ENCODE measurements at places on chromosomes 12 and 14.

- no peak for DNase-seq
Measured at GRCh38 chr12:111076611-111077451, 156.5 kb upstream of the MYL2 start.

DNA sequence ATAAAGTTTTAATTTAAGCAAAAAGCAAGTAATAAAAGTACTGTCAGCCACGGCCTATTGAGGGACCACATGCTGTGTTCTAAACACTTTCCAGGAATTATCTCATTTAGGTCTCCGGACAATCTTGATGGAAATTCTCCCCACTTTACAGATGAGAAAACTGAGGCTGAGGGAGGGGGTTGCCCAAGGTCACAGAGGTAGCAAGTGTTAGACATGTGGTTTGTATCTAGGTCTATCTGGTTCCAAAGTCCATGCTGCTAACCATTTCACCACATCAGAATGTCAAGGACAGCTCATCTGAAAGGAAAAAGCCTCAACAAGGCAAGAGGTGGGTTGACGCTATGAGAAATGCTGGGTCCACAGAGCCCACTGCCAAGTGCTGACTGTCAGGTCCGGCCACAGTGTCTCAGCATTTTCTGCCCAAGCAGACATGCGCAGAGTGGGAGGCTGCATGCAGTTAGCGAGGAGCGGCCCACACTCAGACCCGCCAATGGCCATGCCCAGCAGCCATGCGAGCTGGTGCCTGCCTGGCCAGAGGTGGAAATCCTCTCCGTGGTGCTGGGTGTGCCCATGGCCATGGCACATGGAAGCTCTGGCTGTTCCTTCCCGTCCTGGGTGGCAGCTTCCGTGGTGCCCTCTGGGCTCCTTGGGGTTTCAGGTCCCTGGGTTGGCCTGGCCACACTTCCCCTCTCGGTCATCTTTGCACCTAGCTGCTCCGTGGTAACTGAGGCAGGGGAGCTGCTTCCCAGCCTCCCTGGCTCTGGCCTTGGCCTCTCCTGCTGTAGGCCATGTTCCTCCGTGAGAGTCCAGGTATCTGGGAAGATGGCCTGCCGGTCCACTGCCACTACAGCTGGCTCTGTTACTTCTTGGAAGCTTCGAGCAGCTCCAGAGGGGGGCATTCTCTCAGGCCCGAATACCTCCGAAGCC lies 18.0 kb upstream of the RPLP0 start:
- DNase-seq, result no peak

- peak; percentile 79 for DNase-seq
Measured at GRCh38 chr14:103292426-103293374, 41.3 kb upstream of the EIF5 start.

DNA sequence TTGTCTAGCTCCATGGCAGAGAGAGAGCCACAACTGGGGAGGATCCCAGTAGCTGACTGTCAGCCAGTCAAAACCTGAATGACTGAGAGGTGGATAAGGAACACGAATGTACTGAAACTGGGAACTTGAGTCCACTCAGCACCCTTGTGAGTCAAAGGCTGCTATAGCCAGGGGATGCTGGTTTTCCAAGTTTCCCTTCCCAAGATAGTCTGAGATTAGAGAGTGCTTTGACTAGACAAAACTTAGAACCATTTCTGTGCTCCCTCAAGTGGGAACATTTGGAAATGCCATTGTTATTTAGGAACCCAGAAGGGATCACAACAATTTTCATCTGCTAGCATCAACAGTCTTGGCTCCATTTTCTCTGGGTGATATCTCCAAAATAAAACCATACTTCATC lies 4.0 kb downstream of the PRKAG1 start:
- peak; percentile 24 for DNase-seq

DNA sequence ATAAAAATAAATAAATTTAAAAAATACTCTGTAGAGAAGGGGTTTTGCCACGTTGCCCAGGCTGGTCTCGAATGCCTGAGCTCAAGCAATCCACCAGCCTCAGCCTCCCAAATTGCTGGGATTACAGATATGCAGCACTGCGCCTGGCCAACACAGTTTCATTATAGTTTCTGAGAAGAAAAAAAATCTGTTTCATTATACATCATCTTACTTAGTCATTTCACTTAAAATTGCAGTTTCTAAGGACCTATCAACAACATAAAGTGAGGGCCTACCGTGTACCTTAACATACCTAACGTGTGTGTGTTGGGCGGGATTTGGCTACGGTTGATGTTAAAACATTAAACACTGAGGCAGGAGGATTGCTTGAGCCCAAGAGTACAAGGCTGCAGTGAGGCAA lies 28.3 kb downstream of the P2RX2 start:
- DNase-seq, result no peak

DNA sequence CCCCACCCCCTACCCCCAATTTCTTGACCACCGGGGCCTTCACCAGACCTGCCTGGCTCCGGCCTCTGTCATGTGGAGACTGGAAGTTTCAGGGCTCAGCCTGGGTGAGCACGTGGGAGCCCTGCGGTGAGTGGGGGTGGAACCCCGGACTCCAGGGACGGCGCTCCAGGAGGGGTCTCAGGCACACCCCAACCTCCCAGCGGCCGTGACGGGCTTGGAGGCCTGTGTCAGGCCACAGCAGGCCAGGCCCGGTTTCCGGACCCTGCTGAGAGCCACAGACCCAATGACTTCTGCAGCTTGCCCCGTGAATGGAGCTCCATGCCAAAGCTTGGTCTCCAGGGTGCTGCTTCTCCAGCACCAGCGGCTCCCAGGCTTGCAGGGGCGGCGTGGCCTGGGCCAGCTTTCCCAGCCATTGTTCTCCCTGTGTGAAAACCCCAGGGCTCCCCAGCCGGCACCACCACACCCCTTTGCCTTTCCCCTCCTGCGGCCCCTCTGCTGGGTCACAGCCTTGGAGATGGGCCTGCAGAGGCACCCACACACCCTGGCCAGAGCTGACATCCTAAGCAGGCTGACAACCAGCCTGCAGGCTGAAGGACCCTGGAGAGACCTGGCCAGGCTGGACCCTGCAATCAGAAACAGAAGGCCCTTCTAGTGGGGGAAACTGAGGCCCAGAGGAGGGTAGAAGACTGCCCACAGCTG lies 186.2 kb upstream of the C14orf180 start:
- no peak for DNase-seq

GRCh38 chr12:131901431-131902331 lies 7.3 kb downstream of the ULK1 start:
- no peak for DNase-seq

- no peak for DNase-seq
Measured at GRCh38 chr14:67773844-67774377, 42.5 kb downstream of the ZFYVE26 start.

GRCh38 chr12:82760423-82760822 lies 73.7 kb downstream of the TMTC2 start:
- DNase-seq, result no peak

- DNase-seq, result no peak
Measured at GRCh38 chr14:73753887-73754795, 40.0 kb upstream of the PNMA1 start.

- DNase-seq, result peak; percentile 50
Measured at GRCh38 chr12:132133952-132134652, 10.0 kb downstream of the DDX51 start.

DNA sequence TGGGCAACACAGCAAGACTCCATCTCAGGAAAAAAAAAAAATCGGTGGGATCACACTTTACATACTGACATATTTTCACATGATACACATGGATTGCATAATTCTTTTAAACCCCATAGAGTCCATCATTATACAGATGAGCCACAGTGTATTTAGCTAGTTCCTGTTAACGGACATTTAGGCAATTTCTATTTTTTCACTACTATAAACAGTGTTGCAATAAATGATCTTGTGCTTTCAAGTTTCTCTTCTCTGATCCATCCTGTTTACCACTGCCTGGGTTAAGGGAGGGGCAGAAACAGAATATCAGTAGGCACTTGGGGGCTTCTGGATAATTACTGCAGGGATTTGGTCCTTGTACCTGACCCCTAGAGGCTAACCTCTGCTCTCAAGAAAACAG lies 43.4 kb upstream of the SPTLC2 start:
- DNase-seq, result no peak

GRCh38 chr12:67410667-67411067 lies 141.5 kb downstream of the CAND1 start:
- DNase-seq, result no peak

- DNase-seq, result peak; percentile 67
Measured at GRCh38 chr12:76455582-76456345, 103.8 kb downstream of the OSBPL8 start.

GRCh38 chr14:89123851-89124250 lies 293.2 kb downstream of the FOXN3 start:
- DNase-seq, result no peak

GRCh38 chr14:22883173-22883976 lies at the start of gene REM2:
Gene REM2 (plus strand): TSS chr14:22883222. CDS start chr14:22883288, 66 bp downstream.
- DNase-seq, result peak; percentile 49

DNA sequence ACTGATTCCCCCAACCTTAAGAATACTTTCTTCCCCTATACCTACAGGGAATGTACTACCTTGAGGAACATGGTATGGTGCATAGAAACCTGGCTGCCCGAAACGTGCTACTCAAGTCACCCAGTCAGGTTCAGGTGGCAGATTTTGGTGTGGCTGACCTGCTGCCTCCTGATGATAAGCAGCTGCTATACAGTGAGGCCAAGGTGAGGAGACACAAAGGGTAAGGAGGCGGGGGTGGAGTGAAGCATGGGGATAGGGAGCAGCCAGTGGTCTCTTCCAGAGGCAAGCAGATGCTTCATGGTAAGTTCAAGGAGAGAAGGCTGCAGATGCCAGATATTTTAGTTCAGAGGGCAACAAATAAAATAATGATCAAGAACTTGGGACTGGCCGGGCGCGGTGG lies 6.6 kb upstream of the PA2G4 start:
- no peak for DNase-seq

- DNase-seq, result no peak
Measured at GRCh38 chr14:93153121-93153520, 31.6 kb downstream of the MOAP1 start.

DNA sequence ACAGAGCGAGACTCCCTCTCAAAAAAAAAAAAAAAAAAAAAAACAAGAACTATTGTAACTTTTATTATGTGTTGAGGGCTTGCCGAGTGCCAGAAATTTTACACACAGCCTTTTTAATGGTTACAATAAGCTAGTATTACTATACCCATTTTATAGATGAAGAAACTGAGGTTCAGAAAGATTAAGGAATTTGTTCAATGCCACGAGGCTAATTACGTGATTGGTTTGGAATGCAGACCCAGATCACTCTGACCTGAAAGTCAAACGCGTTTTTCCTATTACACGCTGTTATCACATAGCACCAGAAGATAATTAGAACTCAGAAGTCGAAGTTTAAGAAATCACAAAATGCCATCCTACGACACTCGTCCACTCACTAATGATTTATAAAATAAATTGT lies 48.9 kb upstream of the RAP1B start:
- no peak for DNase-seq

- no peak for DNase-seq
Measured at GRCh38 chr14:97706819-97707218, 909.6 kb downstream of the VRK1 start.

GRCh38 chr14:104307246-104307626 lies 168.8 kb downstream of the KIF26A start:
- DNase-seq, result no peak

GRCh38 chr12:75782069-75782581 lies 249.5 kb downstream of the PHLDA1 start:
- DNase-seq, result no peak

- DNase-seq, result no peak
Measured at GRCh38 chr14:32313844-32314376, 15.2 kb upstream of the AKAP6 start.

GRCh38 chr12:75443709-75444108 lies 36.8 kb upstream of the GLIPR1 start:
- no peak for DNase-seq

DNA sequence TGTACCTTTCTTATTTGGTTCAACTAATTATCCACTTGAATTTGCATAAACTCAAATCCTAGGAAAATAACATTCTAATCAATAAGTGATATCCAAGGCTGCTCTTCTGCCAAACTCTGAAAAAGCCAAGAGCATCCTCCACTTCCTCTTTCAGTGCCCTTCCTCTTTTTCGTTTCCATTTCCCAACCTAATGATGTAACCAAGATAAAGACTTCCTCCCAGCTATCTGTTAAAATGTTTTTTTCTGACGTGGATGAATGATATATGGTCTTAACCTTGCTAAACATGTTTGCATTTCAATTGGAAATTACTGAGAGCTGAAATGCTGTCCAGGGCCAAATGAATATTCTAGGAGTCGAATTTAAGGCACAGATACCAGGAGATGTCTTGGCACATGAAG lies 459.5 kb upstream of the PDE3A start:
- no peak for DNase-seq

DNA sequence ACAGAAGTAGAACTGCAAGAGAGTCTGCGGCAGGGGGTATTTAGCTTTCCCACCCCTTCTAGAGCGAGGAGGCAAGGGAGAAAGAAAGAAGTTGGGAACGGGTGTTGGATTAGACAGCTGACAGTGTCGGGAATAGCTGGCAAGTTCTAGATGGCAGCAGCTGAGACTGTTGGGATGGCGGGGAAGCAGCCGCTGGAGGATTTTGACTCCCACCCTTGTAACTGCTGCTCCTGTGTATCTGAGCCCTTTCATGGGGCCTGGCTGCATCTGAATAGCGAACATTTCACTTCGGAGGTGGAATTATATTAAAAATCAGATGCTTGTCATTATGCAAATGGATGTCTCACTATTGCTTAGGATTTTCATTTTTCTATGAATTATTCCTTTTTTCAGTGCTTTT lies 104.6 kb downstream of the AACS start:
- DNase-seq, result no peak

GRCh38 chr12:52156757-52157565 lies 34.9 kb downstream of the KRT80 start:
- peak; percentile 81 for DNase-seq

GRCh38 chr12:55862286-55862685 lies 19.6 kb upstream of the MMP19 start:
- no peak for DNase-seq

- no peak for DNase-seq
Measured at GRCh38 chr12:42854826-42855225, 265.3 kb upstream of the PRICKLE1 start.

- DNase-seq, result no peak
Measured at GRCh38 chr12:95784915-95785314, 5.6 kb downstream of the NTN4 start.

DNA sequence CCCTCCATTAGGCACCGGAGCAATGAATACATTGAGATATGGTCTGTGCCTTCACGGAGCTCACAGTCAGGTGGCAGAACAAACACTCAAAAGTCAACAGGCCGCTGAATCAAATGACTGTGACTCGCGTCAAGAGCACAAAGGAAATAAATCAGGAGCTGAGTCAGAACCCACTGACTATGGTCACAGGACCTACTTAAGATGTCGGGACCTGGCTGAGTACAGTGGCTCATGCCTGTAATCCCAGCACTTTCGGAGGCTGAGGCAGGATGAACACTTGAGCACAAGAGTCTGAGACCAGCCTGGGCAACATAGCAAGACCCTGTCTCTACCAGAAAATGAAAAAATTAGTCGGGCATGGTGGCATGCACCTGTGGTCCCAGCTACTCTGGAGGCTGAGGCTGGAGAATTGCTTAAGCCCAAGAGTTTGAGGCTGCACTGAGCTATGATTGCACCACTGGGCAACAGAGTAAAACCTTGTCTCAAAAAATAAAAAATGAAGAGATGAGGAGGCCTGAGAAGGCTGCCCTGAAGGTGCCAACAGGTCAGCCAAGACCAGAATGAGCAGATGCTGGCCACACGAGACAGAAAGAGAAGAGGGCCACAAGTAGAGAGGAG lies 19.9 kb downstream of the TMEM233 start:
- no peak for DNase-seq

Data from NCI-H82 (cell line).